ENCODE measurements at places on chromosomes 5 and 9. TPM values are rescaled to one million over a fixed set of nuclear protein-coding genes. Genes with fewer than 3 reads are reported as not detected.

GRCh38 chr5:93053825-93054224 lies 527.2 kb downstream of the NR2F1-AS1 start:
- peaks cover 2% of the 10 kb centered on the region for H3K4me1 ChIP-seq
- peak; percentile 31 for DNase-seq
- H3K27me3 ChIP-seq, result no peaks in the 10 kb centered on the region
- H3K4me3 ChIP-seq, result no peak overlapping the region
- no peak overlapping the region for H3K27ac ChIP-seq
- H3K36me3 ChIP-seq, result no peaks in the 10 kb centered on the region

The DDX4 gene
- total RNA-seq, result not detected

- no peaks in the 10 kb centered on the region for H3K36me3 ChIP-seq
- H3K27ac ChIP-seq, result no peak overlapping the region
- DNase-seq, result peak; percentile 95
- H3K4me1 ChIP-seq, result peaks cover 16% of the 10 kb centered on the region
Observed at GRCh38 chr9:110536822-110537221, 42.7 kb downstream of the SVEP1 start.

DNA sequence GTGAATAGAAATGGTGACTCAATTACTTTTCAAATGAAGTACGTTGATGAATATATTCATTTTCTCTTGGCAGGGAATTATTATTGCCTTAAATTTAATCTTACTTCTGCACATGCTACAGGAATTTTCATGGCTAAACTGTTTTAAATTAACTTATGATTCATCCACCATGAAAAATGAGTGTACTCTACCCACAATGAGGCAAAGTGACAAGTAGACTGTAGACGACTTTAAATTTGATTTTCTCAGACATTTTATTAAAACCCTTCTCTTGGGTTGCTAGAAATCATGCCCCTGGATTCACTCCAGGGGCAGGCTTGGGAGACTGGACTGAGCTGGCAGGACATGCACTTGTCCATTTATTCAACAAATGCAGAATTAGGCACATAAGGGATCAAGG lies 23.5 kb upstream of the ERAP2 start:
- no peaks in the 10 kb centered on the region for H3K36me3 ChIP-seq
- H3K4me3 ChIP-seq, result no peak overlapping the region
- DNase-seq, result peak; percentile 77
- no peak overlapping the region for H3K27ac ChIP-seq
- peaks cover 4% of the 10 kb centered on the region for H3K4me1 ChIP-seq
- no peaks in the 10 kb centered on the region for H3K27me3 ChIP-seq

The DRD1 gene
- 2.6 TPM for total RNA-seq

DNA sequence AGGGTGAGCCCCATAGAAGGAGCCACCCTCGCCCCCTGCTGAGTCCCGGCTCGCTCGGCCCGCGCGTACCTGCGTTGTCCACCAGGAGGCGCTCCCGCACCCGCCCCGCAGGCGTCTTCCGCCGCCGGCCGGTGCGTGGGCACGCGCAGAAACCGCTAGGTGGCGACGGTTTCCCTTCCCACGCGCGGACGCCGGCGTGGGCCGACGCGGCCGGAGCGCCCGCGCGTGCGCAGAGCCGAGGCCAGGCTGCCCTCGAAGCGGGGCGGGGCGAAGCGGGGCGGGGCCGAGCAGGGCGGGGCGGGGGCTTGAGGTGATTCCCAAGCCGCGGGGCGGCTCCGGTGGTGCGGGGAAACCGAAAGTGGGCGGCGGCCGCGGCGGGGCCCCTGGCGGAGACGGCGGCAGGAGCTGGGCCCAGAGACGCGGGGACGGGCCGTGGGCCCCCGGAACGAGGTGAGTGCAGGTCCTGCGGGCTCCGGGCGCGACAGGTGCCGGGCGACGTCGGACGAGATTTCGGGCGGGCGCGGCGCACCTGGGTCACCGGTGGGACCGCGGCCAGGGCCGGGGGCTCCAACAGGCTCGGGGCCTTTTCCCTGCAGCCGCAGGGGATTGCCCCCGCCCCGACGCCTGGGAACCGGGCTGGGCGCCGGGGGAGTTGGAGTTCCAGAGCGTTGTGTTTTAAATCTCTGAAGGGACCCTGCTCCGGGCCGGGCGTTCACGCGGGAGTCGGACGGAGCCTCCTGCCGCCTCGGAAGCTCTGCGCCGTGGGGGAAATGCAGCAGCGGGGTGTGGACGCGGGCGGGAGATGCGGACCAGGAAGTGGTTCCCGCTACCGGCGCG lies at the start of gene TDRD7:
Gene TDRD7, plus strand, starts transcription at position 308 of the 837 bp plus-strand sequence. CDS start 16,370 bp downstream, outside the sequence.
- H3K4me3 ChIP-seq, result peak within 1 kb of the TSS; percentile 81
- peaks cover 12% of the 10 kb centered on the region for H3K27me3 ChIP-seq
- H3K36me3 ChIP-seq, result no peaks in the 10 kb centered on the region
- H3K27ac ChIP-seq, result peak within 1 kb of the TSS; percentile 54

- H3K36me3 ChIP-seq, result no peaks in the 10 kb centered on the region
- DNase-seq, result no peak
- H3K27me3 ChIP-seq, result no peaks in the 10 kb centered on the region
- peaks cover 6% of the 10 kb centered on the region for H3K4me1 ChIP-seq
- no peak overlapping the region for H3K4me3 ChIP-seq
Observed at GRCh38 chr5:107383414-107383813, 287.3 kb downstream of the EFNA5 start.

The BARX1 gene
- total RNA-seq, result not detected

The MTX3 gene
- total RNA-seq, result 18.0 TPM

DNA sequence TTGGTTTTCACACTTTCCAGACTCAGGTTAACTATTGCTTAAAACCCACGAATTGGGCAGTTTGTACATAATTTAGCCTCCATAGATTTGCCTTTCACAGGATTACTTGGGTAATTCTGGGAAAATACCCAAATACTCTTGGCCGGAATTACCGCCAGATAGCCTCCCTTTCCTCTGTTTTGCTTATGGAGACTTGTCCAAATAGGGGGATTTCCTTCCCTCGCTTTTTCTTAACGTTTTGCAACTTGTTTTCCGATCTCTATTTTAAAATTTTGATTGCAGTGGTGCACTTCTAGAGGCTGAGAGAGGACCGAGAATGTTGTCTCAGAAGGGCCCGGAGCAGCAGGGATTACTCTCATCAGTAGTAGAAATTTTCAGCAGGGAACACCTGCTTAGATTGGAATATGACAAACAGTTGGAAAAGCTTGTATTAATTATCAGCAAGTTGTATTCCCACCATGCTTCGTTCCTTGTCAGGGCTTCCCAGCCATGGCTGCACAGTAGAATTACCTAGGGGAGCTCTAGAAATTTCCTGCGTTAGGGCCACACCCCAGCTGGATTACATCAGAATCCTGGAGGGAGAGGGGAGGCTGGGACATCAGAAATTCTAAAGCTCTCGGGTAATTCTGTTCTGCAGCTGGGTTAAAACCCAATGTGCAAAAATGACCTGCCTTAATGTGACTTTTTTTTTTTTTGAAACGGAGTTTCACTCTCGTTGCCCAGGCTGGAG lies 329.1 kb downstream of the SH3GL2 start:
- H3K36me3 ChIP-seq, result no peaks in the 10 kb centered on the region
- no peaks in the 10 kb centered on the region for H3K4me1 ChIP-seq
- no peak overlapping the region for H3K4me3 ChIP-seq
- DNase-seq, result no peak

DNA sequence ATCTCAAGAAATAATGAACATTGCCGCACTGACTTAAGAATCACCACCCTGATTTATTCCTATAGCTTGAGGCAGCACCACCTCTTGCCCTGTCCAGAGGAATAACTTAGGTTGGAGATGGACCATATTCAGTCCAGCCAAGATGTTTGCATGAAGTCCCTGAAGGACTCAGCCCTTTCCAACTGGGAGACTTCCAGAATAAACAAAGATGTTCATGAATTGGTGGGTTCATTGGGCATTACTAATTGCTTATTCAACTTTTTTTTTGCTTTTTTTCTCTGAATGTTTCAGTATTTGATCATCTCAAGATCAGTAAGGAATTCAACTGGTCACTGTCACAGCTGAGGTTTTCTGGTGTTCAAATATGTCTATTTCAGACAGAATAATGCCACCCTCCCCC lies 470.6 kb downstream of the CCDC171 start:
- no peaks in the 10 kb centered on the region for H3K36me3 ChIP-seq
- no peak overlapping the region for H3K4me3 ChIP-seq
- peaks cover 2% of the 10 kb centered on the region for H3K4me1 ChIP-seq
- H3K27ac ChIP-seq, result no peak overlapping the region
- peak; percentile 94 for DNase-seq

The ITGA1 gene
- total RNA-seq, result 12.6 TPM

GRCh38 chr5:175724314-175725275 lies 66.7 kb downstream of the HRH2 start:
- no peak overlapping the region for H3K4me3 ChIP-seq
- no peaks in the 10 kb centered on the region for H3K27me3 ChIP-seq
- H3K36me3 ChIP-seq, result no peaks in the 10 kb centered on the region
- DNase-seq, result no peak
- no peaks in the 10 kb centered on the region for H3K4me1 ChIP-seq

DNA sequence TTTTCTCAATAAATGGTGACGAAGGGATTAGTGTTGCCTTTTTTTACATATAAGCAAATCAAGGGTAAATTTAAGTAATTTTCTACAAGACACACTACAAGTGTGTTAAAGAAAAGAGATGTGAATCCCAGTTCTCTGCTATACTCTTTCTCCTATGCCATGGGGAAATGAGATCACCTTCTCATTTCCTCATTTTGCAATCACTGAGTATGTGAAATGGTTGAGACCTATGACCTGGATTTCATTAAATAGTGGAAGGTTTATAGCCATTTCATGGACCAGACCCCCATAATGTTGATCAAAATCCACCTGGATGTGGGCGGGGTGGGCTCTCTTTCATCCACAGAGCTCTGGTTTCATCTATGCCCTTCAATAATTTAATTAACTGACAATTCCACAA lies 66.9 kb upstream of the SLIT3 start:
- no peak overlapping the region for H3K27ac ChIP-seq
- no peaks in the 10 kb centered on the region for H3K4me1 ChIP-seq
- no peak for DNase-seq
- no peak overlapping the region for H3K4me3 ChIP-seq

The PRDM12 gene
- total RNA-seq, result not detected

GRCh38 chr5:169080448-169080911 lies 220.5 kb downstream of the SLIT3 start:
- H3K36me3 ChIP-seq, result no peaks in the 10 kb centered on the region
- H3K27ac ChIP-seq, result no peak overlapping the region
- H3K27me3 ChIP-seq, result no peaks in the 10 kb centered on the region
- no peak overlapping the region for H3K4me3 ChIP-seq
